ENCODE measurements at places on chromosomes 6 and 20.
A peak's percentile ranks its signal among the peaks of the same experiment; 100 is the strongest.

DNA sequence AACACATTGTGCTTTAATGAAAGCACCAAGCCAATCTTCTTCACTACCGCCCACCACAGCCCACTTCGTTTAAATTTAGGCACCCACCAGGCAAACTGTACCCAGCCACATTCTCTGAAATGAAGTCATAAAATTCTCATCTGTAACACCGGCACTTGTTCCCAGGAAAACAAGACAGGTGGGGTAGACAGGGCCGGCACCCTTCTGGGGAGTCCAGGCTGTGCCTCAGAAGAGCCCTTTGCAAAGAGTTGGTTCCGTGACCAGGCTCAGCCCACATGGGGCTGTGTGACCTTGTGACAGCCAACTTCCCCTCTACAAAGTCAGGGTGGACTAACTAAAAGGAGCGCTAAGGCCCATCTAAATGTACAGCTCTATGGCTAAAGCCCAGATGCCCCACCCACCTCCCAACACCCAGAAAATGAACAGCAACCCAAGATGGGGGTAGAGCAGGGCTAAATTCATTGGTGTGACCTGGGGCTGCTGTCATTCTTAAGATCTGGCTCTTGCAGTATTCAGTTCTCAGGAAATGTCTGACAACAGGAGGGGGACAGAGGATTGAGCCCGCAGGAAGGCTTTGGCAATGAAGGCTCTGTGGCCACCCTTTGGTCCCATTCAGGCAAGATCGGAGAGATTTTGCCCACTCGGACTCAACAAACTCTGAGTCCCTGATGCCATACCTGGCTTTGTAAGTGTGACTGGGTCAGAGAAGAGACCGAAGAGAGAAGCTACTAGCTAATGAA lies 56.7 kb downstream of the TRERF1 start:
- no peak for DNase-seq

- no peak for DNase-seq
Observed at GRCh38 chr20:62367136-62367632, at the start of gene LAMA5. Gene LAMA5 (minus strand): TSS chr20:62367312. CDS start chr20:62367245, 67 bp downstream.

GRCh38 chr6:114520976-114521375 lies 178.2 kb upstream of the HS3ST5 start:
- no peak for DNase-seq

GRCh38 chr20:25504366-25505135 lies 80.8 kb downstream of the NINL start:
- DNase-seq: no peak

GRCh38 chr20:23630392-23630849 lies 7.3 kb downstream of the CST3 start:
- DNase-seq: no peak

GRCh38 chr6:15033850-15034203 lies 212.0 kb upstream of the JARID2 start:
- no peak for DNase-seq

DNA sequence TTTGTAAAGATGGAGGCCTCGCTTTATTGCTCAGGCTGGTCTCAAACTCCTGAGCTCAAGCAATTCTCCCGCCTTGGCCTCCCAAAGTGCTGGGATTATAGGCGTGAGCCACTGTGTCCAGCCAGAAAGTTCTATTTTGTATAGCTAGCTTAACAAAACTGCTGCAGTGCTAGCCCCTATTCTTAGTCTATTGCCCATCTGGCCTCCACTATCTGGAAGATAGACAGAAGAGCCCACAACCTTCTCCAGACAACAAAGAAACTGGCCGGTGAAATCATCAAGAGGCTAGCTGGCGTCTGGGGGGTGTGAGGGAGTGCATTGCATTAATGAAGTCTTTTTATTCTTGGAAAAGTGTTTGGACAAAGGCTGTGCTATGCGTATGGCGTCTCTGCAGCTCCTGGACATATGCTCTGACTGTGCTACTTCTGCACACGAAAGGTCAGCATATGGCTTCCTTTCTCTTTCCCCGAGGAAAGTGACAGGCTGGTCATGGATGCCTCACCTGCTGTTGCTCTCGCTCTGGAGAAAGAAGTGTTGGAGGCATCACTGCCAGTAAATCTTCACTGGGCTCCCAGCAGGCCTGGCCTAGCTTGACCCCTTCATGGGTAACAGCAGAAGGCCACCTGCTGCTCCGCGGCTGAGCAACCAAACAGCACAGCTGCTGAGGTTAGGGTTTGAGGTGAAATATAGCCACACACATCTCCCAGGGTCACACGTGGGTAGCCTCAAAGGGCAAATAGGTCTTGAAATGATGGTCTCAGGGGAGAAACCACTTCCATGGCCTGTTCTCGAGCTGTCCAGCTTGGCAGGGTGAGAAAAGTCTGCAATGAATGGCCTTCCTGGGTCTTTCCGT lies 95.1 kb upstream of the IYD start:
- no peak for DNase-seq

DNA sequence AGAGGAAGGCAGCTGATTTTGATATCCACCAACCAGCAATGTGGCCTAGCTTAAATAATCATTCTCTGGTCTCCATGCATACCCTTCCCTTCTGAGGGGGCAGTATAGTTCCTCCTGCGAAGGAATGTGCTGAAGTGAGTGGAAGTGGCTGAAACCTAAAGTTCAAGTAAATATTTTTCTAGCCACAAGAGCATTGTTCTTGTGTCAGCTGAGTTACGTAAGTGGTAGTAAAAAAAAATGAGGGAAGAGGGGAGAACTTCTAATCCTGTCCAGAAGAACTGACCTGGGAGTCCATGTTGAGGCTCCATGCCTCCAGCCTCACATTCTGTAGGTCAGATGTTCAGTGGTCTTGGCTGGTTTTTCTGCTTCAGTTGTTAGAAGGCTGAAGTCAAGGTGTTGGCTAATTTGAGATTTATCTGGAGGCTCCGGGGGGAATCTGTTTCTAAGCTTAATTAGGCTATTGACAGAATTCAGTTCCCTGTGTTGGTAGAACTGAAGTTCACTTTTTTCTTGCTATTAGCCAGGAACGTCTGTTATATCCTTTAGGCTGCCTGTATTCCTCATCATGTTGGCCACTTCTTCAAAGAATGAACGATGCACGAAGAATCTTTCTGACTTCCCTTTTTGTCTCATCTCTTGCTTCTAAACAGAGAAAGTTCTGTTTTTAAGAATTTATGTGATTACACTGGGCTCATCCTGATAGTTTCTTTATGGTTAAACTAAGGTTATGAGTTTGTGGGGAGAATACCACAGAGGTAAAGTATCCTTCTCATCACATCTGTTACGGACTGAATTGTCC lies 207.1 kb upstream of the PRSS16 start:
- DNase-seq: no peak

- peak; percentile 29 for DNase-seq
Observed at GRCh38 chr6:132812255-132812732, 2.1 kb upstream of the RPS12 start.

DNA sequence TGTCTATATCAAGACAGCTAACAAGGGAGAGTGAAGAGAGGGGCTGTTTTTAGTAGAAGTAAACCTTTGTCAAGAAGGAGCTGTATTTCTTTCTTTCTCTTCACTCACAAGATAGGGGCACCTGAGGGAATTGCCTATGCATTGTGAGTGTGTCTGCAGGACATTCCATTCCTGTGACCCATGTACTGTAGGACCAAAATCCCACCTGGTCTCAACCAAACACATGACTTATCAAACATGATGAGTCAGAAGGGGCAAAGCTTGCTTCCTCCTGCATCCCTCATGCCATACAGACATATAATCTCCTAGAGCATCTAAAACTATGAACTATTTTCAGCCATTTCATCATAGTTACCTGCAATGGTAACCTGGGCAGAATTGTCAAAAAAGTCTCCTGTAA lies 21.8 kb downstream of the PKHD1 start:
- no peak for DNase-seq

DNA sequence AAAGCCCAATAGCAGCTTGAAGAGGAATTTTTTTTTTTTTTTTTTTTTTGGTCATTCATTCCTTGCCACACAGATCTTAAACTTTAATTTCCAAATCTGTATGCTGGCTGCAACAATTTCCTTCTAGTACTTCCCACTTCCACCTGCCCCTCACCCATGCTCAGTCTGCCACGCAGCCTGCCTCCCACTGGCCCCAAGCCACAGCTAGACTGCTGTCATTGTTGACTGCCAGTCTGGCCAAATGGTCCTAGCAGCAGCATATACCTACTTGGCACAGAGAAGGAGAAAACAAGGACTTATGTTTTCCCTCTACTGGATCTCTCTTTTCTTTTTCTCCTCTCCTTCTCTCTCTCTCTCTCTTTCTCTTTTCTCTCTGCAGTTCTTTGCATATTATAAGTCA lies 118.3 kb upstream of the HEY2 start:
- DNase-seq: no peak

- DNase-seq: no peak
Observed at GRCh38 chr20:34824452-34824805, 1.0 kb downstream of the NCOA6 start.

- DNase-seq: no peak
Observed at GRCh38 chr20:25453035-25453810, 45.8 kb downstream of the GINS1 start.

GRCh38 chr20:44756011-44756688 lies 10.5 kb downstream of the KCNK15 start:
- no peak for DNase-seq

DNA sequence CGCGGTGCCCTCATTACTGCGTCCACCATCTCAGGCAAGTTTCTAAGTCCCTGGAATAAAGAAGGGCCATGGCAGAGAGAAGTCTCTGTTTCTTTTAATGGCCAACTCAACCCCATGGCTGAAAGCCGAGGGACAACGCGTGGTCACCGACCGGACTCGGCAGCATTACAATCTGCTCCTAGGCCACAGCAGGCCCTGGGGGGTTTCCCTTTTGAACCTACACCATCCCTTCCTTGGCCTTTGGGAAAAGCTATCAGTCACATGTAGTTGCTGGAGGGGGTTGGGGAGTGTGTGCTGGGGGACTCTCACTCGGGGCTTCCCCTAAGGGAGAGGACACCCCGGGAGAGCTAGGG lies 11.1 kb upstream of the FAM83C start:
- DNase-seq: no peak

- DNase-seq: no peak
Observed at GRCh38 chr6:42960243-42961019, at the start of gene GNMT. Gene GNMT (plus strand): TSS chr6:42960754. CDS start chr6:42960768, 14 bp downstream.

- DNase-seq: no peak
Observed at GRCh38 chr6:140441256-140441655, 1066.8 kb upstream of the CITED2 start.

DNA sequence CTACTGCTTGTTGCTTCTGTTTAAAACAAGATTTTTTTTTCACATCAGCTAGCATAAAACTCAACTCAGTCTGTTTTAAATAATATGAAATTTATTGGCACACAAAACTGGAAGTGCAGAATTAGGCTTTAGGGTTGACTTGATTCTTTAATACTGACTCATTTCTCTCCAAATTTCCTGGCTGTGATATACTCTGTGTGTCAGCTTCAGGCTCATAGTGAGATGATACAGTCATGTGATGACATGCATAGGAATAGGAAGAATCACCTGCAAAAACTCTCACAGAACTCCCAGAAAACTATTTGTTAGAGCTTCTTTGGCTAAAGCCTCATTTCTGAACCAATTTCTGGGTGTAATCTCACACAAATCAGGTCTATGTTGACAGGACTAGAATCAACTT lies 1068.0 kb upstream of the EPHA7 start:
- DNase-seq: no peak

DNA sequence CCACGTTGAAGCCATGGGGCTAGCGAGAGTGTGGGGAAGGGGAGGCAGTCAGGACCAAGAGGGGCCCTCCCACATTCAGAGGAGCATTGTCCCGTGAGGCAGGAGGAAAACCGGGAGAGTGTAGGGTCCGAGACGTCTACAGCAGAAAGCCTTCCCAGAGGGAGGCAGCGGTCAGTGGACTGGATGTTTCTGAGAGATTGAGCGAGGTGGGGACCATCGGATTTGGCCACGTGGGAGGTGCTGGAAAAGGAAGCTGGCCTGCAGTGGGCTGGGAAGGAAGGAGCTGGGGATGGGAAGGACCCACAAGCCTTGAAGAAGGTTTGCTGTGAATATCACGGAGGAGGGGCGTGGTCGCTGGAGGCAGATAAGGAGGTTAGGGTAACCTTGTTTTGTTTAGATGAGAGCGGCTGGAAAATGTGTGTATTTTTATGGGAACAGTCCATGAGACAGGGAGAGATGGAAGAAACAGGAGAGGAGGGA lies 119.0 kb upstream of the RNF24 start:
- DNase-seq: no peak

DNA sequence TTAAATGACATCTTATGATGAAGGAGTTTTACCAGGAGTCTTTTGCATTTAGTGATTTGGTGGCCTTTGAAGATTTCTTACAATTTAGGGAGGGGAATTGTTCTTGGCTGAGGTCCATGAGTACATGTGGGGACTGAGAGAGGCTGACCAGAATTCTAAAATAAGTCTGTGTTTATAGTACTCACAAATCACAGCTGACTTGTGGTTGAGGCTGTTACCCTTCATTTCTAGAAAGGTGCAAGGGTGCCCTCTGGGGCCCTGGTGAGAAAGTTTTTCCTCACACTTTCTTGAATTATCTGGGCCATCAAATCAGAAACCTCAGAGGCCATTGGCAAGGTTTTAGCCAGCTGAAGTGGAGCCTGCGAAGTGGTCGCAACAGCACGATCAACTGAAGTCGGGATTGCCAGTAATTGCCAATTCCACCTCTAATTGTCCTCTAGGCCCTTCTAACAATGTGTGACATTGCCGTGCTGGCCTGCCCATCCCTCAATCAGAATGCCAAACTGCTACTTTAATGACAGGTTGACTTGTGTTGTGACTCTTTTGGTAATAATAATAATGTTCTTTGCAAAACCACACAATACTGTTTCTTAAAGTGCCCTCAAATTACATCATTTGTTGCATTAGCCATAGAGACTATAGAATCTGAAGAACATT lies 221.6 kb downstream of the OGFRL1 start:
- peak; percentile 48 for DNase-seq

GRCh38 chr6:140731741-140732140 lies 1357.3 kb upstream of the CITED2 start:
- no peak for DNase-seq

DNA sequence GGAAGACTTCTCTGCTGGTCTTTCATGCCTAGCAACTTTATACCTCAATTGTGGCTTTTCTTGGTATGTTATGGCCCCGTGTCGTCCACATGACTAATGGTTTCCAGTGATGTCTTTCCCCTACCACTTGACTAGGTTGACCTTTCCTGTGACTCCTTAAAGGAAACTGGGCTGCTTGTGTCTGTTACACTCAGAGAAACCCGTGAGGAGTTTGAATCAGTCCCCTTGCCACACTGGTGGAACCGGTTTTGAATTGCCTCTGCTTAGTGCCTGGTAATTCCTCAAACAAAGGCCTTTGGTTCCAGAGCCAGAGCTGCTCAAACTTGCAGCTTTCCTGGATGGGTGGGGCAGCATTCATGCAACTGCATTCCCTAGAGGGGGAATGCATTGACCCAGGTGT lies 21.9 kb downstream of the ECT2L start:
- DNase-seq: peak; percentile 75

GRCh38 chr6:131910219-131910589 lies 41.0 kb downstream of the CCN2 start:
- DNase-seq: no peak

DNA sequence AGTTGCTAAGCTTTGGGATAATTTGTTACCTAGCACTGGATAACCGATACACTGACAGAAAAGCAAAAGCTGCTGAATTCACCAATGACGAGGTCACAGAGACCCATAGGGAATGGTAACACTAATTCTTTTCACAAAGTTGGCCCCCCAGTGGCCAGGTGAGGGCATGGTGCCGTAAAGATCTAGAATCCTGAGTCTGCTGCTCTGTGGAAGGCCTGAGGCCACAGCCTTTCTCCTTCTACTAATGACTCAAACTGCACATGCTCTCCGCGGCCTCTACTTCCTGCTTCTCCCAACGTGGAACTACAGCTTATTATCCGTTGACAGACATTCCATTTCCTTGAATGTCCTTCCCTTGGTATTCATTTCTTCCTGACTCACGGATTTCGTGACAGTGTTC lies 127.1 kb downstream of the OPRM1 start:
- no peak for DNase-seq

GRCh38 chr20:36604952-36605398 lies 604 bp upstream of the RAB5IF start:
- no peak for DNase-seq
